Ureter (tissue), 1 donor: ENCODE measurements at places on chromosomes 13 and 19.

DNA sequence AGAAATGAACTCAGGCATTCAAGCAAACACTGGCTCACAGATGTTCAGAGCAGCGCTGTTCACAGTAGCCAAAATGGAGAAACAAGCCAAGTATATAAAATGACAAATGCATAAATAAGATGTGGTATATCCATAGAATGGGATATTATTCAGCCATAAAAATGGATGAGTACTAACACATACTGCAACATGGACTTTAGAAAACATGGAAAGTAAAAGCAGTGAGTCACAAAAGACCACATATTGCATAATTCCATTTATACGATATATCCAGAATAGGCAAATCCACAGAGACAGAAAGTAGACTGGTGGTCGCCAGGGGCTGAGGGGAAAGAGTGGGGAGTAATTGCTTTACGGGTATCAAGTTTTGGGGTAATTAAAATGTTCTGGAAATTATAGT is 6.6 kb downstream of the ZNF837 start:
- DNase-seq: no peak

DNA sequence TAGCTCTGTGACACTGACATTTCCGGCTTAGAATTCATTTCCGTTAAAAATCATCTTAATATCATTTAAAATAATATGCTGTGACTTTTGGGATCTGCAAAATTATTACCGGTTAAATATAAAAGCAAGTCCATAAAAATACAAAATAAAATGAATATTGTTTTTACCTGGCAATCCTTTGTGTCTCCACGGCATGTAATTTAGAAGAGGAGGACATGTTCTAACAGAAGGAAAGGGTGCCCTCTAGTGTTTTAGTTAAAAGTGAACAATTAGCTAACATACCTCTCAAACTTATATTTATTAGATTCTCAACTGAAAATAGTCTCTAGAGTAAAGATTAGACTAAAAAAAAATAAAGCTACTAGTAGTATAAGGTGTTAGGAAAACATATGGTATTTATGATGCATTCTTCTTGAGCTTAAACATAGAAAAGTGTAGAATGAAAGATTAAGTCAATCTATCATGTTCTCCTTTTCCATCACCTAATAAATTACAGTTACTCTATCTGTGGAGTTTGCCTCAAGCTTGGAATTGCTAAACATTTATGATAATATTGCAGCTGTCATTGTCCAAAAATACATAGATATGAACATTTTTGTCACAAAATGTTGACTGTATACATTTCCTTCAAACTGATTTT is 676.7 kb upstream of the SPRY2 start:
- DNase-seq: no peak

DNA sequence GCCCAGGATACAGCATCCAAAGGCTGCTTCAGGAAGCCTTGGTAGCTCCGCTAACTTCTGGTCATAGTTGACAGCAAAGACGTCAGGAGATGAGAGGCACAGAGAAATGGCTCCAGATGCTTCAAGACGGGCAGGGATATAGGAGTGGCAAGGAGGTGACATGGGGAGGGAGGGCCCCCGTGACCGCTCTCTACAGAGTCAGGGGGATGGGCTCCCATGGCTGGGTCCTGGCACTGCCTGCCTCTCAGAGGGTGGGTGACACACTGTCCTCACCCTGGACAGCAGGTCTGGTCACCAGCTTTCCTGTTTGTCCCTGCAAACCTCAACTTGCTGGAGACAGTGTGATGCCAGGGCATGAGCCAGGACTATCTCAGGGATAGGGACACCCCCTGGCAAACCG is 10.3 kb upstream of the ZNF14 start:
- no peak for DNase-seq

- no peak for DNase-seq
Measured at GRCh38 chr13:72537395-72537780, 190.0 kb downstream of the MZT1 start.

GRCh38 chr19:2867025-2867991 is at the start of gene ZNF556:
TSS of gene ZNF556 (plus strand) at chr19:2867335. CDS start at chr19:2867422, 87 bp downstream.
- no peak for DNase-seq

DNA sequence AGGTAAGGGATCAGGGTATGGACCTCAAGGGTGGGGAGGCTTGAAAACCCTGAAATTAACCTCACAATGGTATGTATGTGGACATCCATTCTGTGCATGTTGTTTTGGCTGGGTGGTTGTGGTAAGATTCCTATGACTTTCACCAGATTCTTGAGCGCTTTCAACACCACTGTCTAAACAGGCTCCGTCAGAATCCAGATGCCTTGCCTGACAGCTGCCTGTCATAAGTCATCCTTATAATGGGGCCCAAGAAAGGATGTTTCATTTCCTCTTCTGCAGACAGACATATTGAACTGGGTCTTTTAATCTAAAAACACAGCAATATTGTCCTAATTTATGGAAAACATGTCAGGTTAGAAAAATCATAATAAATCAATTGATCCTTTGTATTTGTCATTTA is 41.3 kb downstream of the ALOX5AP start:
- no peak for DNase-seq

DNA sequence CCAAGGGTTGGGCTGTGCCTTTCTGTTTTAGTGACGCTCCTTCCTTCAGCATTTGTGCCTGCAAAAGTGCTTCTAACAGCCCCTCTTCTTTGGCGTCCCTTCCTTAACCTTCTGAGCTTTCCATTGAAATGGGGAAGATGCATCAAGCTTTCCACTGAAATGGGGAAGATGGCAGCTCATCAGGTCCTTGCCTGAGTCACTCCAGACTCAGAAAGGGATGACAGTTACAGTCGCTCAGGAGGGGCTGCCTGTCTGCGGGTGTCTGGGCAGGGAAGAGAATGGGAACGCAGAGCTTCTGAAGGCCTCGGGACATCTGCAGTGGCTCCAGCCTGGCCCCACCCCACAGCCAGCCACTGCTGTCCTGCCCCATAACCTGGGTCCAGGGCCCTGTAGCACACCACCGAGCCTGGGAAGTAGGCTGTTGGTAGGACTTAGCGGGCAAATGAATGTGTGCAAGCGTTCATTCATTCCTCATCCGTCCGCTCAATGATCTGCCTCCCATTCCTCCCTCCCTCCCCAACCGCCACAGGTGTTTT is 9.8 kb downstream of the AP1M1 start:
- DNase-seq: no peak

DNA sequence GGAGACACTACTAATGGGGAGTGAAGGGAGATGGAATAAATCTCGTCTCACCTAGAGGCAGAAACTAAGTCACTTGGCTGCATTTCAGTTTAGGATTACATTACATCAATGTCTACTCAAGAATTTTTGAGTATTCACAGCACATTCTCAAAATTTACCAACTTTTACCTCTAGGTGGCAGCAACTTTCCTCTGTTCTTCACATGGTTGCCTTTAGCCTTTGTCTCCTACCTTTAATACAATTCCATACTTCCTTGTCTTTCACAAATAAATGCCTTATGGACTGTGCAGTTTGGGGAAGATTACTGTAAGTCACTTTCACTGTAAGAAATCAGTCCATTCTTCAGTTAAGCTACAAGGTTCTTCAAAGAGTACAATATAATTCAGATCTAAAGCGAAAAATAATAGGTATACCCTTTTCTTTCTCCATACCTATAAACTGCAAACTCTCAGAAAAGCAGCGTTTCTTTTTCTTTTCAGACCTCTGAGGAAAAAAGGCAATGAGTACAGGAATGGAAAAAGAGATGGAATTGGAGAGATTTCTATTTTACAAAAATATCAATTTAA is 379.4 kb downstream of the KLF12 start:
- DNase-seq: peak; percentile 47

- DNase-seq: no peak
Measured at GRCh38 chr13:34822650-34823049, 119.4 kb upstream of the NBEA start.

- no peak for DNase-seq
Measured at GRCh38 chr19:40810160-40810559, 11.2 kb downstream of the EGLN2 start.

- DNase-seq: no peak
Measured at GRCh38 chr13:95231393-95231792, 69.9 kb downstream of the ABCC4 start.

DNA sequence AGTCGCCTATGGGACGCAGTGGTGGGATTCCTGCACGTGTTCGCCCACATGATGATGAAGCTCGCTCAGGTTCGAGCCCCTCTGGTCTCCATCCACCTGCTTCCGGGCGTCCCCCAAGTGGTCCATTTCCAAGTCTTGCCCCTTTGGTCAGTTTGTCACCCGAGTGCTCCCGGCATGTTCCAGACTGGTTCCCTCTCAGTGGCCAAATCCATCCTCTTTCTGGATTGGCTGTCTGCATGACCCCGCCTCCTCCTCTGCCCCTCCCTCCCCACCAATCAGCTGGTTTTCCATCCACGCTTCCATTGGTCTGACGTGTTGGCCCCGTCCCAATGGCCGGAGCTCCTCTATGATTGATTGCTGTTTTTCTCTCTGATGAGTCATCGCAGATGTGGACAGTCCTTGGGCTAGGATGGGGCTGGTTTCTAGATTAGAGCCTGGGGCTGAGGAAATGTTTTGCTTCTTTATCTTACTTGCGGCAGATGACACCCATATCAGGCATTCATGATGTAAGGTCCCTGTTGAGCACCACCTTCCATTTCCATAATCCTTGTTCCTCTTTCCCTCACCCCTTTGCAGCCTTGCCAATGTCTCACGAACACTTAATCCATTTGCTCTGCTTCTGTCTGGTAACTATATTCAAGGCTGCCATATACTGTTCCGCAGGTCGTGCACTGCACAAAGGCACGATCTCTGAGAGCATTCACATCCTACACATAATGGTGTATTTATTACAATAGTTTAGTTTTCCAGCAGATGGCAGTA is 73.8 kb downstream of the MAP4K1 start:
- DNase-seq: peak; percentile 66

- DNase-seq: no peak
Measured at GRCh38 chr13:84741253-84741652, 859.0 kb upstream of the SLITRK1 start.
